ENCODE measurements at places on chromosomes 16 and 17. TPM values are rescaled to one million over a fixed set of nuclear protein-coding genes. Genes with fewer than 3 reads are reported as not detected.

- DNase-seq, result no peak
Observed at GRCh38 chr17:36132421-36132831, 28.8 kb downstream of the CCL4 start.

DNA sequence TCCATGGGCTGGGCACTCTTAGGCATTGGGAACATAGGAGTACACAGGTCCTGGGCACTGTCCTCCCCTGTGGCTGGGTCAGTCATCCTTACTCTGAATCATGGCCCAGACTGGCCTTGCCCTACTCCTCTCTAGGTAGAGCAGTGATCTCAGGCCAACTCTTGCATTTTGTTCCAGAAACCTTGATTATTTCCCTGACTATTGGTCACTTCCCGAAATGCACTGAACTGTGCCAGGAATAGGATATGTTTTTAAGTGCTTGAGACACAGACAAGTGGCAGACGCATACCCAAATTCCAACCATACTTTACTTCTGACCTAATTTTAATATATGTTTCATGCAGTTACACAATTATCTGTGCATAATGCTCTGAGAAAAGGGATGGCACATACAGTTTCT, 10.3 kb downstream of the KRABD2 start:
- no peak for DNase-seq

GRCh38 chr17:30332057-30332542, 1.8 kb downstream of the TMIGD1 start:
- DNase-seq, result no peak

DNA sequence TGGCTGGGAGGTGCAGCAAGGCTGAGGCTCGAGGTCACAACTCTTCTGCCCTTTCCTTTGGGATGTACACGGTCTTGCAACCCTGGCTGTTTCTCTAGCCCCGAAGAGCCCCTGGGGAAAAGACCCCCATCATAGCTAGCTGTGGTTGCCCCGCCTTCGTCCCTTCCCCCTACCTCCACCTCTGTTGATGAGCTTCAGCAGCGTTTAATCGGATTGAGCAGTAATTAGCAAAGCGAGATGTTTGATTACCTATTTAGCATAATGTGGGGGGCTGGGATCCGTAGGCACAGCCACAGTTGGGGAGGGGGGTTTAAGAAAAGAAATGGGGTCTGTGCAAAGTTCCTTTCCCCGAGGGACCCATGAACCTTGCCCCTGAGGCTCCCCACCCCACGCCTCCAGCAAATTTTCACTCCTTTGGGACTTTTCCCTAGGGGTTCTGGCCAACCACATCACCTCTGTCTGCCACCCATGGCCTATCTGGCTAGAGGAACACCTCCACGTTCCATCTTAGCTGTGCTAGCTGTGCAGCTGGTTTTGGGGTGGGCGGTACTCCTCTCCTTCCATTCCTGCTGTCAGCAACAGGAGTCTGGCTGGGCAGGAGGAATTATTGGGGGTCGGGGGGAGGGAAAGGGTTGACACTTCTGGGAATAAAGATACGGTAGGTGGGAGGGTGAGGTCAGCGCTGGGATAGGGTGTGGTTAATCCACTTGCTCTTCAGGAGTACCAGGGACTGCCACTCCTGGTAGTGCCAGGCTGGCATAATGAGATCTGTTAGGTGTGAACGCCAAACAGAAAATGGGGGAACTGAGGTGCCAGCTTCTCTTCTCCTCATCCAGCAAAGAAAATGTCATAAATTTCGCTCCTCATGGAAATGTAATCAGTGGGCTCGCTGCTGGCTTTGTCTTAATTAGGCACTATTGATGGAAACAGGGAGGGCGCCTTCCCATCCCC, 1.3 kb upstream of the DNAH2 start:
- DNase-seq, result no peak

GRCh38 chr16:31501226-31501965, 6.8 kb downstream of the RUSF1 start:
- DNase-seq, result no peak

DNA sequence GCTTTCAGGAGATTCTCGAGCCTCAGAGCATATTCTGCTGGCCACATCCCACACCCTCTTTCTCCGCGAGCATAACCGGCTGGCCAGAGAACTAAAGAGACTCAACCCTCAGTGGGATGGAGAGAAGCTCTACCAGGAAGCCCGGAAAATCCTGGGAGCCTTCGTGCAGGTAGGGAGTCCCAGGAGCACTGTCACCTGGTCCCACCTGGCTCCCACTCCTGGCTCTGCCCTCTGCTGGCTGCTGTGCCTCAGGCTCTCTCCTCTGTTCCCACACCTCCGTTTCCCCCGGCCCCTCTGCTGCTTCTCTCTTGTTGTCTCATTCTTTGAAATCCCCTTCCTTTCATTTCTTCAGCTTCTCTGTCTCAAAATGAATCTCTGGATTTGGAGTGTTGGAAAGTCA, 16.4 kb downstream of the LPO start:
- DNase-seq, result no peak

GRCh38 chr16:70151941-70152509, 21.6 kb upstream of the CLEC18C start:
- DNase-seq, result no peak

DNA sequence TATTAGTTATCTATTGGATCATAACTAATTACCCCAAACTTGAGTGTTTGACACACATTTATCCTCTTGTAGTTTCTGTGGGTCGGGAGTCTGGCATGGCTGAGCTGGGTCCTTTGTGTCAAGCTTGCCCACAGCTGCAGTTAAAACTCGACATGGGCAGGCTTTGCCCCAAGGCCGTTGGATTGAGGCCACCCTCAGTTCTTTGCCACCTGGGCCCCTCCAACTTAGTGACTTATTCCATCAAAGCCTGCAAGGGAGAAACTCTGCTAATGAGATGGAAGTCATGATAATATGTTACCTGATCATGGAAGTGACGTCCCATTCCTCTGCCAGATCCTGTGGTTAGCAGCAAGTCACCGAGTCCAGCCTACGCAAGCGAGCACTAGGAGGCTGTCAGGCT, 17.2 kb downstream of the TBCD start:
- no peak for DNase-seq

DNA sequence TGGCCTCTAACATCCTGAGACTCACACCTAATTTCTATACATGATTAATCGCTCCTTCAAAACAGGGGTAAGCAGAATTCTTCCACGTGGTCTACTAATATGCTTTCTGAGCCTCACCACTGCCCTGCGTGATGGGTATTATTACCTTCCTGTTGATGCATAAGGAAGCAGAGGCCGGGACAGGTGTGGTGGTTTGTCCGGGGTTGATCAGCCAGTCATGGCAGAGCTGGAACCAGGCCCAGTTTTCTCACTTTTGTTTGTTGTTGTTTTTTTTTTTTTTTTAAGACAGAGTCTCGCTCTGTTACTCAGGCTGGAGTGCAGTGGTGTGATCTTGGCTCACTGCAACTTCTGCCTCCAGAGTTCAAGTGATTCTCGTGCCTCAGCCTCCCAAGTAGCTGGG, 31.2 kb downstream of the RNF135 start:
- no peak for DNase-seq

DNA sequence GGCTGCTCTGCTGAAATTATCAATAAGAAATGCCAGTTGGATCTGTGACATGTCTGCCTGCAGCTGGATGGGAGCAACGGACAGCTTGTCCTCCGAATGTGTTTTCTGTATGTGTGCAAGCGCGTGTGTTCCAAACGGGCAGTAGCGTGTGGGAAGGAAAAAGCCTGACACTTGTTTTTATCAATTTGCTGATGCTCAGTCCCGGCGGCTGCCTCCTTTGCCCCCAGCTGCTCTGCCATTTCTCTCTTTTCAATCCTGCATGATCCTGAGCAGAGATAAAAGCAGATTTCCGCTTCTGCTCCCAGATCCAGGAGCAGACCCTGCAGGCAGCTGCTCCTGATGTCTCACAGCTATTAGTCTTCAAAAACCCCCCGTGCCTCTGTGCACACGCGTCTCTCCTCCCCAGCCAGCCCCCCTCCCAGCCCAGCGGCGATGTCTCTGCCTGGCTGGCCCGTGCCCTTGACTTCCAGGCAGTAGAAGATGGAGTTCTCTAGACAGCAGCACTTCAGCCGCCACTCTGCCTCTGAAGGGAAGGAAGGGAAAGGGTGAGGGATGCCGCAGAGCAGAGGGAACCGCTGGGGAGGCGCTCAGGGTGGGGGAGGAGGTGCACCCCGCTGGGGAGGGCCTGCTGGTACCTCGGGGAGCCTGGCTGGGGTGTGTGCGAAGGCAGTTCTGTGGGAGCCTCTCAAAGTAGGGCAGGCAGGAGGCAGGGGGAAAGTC, 4.1 kb downstream of the PRCD start:
- no peak for DNase-seq

GRCh38 chr17:76405967-76406647, 21.7 kb downstream of the SPHK1 start:
- DNase-seq, result no peak

Gene CCDC57
- total RNA-seq, result 50.3 TPM

Gene GRIN2A
- total RNA-seq, result 0.09 TPM

Gene KRT24
- total RNA-seq, result not detected

Gene ITGAX
- total RNA-seq, result not detected

Data from neural crest cell (in vitro differentiated cells).